Lung microvascular endothelial cell (primary cell): ENCODE measurements at places on chromosomes 4 and X. TPM values are rescaled to one million over a fixed set of nuclear protein-coding genes. Genes with fewer than 3 reads are reported as not detected.
A peak's percentile ranks its signal among the peaks of the same experiment; 100 is the strongest.

Gene ZAR1
- not detected in 2 replicates for total RNA-seq

Gene PAGE5
- total RNA-seq = not detected in 2 replicates

Gene HSPA4L
- total RNA-seq = 0.99 and 2.0 TPM in 2 replicates

Gene SPATA18
- 0.79 and 2.2 TPM in 2 replicates for total RNA-seq

Gene ASB9
- 0.40 and 2.6 TPM in 2 replicates for total RNA-seq

Gene PNMA6A
- total RNA-seq = 1.1 and 1.6 TPM in 2 replicates

Gene SUPT20HL2
- not detected in 2 replicates for total RNA-seq

Gene TBC1D9
- 37.7 and 66.7 TPM in 2 replicates for total RNA-seq

GRCh38 chrX:19852014-19853005 is 35.1 kb downstream of the SH3KBP1 start:
- DNase-seq = peak; percentile 17

GRCh38 chr4:169963998-169964397 is 62.2 kb downstream of the MFAP3L start:
- DNase-seq = peak; percentile 67

DNA sequence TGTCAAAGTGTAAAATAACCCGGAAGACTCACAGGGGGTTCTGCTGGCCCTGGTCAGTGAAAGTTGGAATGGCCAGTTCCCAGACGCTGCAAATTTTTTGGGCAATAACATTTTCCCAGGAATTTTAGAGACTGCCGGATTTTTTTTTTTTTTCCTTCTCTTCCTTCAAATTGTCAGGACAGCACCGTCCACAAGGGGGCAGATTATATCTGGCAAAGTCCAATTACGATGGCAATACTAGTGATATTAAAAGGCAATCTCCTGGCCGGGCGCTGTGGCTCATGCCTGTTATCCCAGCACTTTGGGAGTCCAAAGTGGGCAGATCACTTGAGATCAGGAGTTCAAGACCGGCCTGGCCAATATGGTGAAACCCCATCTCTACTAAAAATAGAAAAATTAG is 20.5 kb downstream of the SLC25A5 start:
- peak; percentile 72 for DNase-seq

DNA sequence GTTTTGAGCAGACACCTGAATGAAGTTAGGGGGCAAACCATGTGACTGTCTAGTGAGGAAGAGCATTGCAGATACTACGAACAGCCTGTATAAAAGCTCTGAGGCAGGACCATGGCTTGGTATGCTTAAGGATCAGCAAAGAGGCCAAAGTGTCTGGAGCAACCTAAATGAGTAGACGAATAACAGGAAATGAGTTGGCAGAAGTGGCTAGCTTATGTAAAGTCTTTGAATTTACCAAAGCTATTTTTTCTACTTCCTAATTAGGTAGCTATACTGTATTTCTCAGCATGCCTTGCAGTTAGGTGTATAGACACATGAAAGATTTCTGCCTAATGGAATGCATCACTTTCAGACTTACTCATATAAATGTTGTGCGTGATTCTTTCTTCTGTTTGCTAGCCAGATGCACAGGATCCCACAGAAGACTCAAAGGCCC is 9.3 kb upstream of the GPRIN3 start:
- DNase-seq = peak; percentile 3

DNA sequence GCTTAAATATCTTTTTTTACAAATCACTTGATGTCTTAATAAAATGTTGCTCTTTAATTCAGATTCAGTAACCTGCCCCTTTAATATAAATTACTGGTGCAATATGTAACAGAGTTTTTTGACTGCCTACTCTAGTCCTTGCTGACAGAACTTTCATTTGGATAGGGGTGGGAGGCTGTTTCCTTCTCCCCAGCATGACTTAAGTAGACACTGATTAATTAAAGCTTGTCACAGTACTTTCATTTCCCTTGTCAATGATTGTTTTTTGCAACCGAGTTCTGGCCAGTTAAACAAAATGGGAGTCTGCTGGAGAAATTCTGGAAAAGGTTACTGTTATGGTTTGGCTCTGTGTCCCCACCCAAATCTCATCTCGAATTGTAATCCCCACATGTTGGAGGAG is 37.3 kb upstream of the BBS12 start:
- no peak for DNase-seq

GRCh38 chr4:154781983-154782293 is 866 bp downstream of the RBM46 start:
- DNase-seq = no peak

DNA sequence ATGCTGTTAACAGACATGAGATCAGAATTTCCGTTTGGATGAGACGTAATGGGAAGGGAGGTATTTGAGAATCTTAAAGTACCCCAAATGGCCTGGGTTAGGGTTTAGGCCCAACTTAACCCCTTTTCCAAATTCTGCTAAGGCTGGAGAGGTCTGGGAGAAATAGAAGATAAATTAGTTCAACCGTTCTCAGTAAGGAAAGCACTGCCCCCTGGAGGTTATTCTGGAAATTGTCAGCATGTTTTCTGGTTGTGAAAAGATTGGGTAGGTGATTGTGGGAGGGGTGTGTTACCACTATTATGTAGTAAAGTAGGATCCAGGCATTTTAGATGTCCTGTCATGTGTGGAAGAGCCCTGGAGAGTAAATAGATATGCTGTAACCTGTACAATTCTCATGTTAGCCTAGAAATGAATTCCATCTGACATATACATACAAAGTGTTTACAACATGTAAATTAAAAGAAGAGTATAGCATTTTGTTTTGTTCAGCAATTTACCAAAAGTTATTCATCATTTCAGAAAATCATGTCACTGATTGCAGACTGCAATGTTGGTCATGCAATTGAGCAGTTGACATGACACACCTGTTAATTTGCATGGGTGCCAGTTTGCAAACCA is 26.8 kb upstream of the GRXCR1 start:
- peak; percentile 67 for DNase-seq
